ENCODE measurements at places on chromosomes 3 and 15.

- DNase-seq = peak; percentile 46
Observed at GRCh38 chr3:5122741-5123706, 932 bp downstream of the ARL8B start.

DNA sequence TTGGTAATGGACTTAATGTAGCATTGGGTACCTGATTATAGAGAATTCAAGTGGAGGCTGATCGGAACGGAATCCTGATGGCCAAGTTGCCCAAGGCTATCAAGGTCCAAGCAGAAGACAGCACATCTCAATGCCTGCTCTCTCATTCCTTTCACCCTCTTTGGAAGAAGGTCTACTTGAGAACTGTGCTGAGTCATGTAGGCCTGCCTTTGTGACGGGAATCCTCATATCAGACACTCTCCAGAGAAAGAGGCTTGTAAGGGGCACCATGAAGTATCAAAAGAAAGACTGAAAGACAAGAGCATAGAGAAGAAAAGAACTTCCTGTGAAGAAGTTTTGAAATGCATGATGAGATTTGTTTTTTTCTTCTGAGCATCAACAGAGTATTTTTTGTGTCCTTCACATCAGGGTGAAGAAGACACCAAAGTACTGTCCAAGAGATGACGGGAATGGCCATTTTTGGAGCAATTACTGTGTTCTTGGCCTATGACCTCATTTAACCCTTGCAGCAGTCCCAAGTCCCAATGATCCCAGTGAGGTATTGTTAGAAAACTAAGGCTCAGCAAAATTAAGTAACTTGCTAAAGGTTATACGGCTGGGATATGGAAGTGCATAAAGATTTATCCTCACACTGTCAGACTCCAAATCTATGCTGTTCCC lies 13.2 kb upstream of the LARP6 start:
- DNase-seq = peak; percentile 33

DNA sequence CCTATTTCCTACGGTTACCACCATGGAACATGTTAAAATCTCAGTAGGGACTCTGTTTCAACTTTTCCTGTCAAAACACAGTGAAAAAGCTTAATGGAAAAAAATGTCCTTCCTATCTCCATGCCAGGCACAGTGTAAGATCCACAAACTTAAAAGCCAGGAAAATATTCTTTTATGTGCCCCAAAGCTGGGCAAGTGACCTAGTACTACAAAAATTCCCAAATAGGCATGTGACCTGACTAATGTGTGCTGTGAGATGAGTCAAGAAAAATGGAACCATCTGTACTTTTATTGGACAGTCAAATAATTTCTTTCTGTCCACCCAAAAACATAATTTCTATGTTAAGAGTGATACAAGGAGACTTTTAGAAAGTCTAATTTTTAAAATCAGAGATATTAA lies 406.0 kb downstream of the ZBTB20 start:
- peak; percentile 30 for DNase-seq

- no peak for DNase-seq
Observed at GRCh38 chr3:138881233-138881632, 46.5 kb upstream of the PIK3CB start.

GRCh38 chr15:70077188-70078147 lies 20.2 kb downstream of the TLE3 start:
- DNase-seq = no peak
